Cerebellar nuclear complex (tissue), 1 donor: ENCODE measurements at places on chromosomes 2 and 18.

GRCh38 chr18:37544713-37545112 lies 20.9 kb downstream of the CELF4 start:
- DNase-seq, result no peak

DNA sequence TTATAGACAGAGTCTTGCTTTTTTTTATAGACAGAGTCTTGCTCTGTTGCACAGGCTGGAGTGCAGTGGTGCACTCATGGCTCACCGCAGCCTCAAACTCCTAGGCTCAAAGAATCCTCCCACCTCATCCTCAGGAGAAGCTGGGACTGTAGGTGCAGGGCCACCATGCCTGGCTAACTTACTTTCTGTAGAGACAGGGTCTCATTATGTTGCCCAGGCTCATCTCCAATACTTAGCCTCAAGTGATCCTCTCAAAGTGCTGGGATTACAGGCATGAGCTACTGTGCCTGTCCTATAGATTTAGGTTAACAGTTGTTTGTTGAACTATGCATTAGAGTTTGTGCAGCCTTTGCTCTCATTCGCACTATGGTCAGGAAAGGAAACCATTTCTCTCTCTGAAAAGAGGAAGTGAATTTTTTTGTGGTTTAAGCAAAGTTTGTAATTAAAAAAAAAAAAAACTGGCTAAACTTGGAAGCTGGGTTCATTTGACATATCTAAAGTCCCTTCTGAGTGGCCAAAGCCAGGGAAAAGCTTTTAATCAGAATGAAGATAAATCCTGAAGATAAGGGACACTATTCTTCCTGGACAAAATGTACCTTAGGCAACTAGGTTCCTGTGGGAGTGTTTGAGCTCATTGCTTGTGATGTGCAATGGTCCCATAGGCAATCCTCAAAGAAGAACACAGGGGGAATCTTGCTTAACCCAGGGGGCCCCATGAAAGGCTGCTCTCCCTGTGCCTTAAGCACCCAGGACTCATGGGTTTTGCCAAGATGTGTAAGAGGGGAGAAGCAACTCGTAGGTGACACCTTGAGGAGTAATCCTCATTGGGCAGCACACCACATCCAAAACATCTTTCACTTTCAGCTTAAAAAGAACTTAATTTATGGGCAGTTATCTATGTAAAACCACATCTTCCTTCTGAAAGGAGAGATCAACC lies 201.7 kb downstream of the MREG start:
- DNase-seq, result no peak

GRCh38 chr2:217947383-217948350 lies 55.1 kb downstream of the TNS1 start:
- DNase-seq, result no peak

- DNase-seq, result no peak
Observed at GRCh38 chr2:47850198-47850597, 56.1 kb downstream of the FBXO11 start.

DNA sequence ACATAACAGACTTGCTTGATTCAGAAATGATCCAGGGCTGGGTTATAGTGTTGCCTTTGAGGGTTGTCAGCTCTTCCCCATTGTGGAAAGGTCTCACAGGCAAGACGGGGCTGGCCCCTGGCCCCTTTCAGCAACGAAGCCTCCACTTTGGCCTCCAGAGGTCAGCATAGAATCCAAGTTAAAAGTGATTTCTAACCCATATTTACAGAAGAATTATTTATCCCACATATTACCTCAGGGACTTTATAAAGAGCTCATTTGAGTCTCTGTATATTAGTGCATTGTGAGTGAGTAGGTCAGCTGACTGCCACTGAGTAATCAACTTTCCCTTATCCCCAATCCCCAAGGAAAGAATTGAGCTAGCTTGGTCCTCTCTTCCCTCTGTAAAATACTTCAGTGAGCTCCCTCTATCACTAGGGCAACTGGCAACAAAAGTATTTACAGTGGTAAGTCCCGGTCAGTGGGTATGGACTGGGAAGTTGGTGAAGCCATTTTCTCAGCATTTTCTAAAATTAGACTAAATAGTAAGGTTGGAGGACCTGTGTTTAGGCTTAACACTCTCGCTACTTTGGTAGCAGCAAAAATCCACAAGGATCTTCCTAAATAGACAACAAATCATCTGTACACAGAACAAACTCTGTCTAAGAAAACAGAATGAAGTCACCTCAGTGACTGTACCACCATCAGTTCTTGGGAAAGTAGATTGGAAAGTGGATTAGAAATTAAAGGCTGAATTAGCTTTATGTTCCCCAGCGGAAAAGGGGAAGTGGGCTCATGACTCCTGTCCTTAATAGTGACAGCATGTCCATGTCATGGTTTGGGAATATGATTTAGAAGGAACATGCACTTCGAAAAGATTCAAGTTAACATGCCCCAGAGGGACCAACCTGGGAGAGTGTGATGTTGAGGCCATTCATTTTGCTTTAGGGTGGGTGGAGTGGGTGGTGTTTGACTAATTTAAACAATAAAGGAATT lies 171.0 kb upstream of the SIX3 start:
- DNase-seq, result no peak

- DNase-seq, result no peak
Observed at GRCh38 chr2:61705625-61706024, 148.2 kb downstream of the FAM161A start.

DNA sequence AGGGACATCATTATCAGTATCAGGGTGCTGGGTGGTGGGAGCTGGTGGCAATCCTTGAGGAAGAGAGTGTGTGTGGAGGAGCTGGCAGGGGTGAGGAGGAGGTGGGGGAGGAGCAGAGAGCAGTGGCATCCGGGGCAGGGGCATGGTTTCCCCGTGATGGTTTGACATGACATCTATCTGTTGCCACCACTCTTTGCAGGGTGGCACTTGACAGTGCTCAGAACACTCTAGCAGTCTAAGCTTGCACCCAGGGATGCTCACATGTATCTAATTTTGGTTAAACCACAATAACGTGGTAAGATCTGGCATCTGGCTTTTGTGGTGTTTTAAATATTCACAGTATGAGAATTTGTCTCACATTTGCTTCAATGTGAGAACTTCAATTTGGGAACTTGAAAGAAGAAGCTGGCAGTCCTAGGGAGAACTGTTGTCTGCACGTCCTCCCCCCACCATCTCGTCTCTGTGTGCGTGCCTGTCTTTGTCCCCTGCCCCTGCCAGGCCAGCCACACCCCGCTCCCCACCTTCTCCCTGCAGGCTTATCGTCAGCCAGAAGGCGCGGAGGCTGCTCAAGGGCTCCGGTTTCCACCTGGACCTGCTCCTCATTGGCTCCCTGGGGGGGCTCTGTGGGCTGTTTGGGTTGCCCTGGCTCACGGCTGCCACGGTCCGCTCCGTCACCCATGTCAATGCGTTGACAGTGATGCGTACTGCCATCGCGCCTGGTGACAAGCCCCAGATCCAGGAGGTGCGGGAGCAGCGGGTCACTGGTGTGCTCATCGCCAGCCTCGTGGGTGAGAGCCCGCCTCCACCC lies 11.7 kb downstream of the SLC4A3 start:
- DNase-seq, result no peak

DNA sequence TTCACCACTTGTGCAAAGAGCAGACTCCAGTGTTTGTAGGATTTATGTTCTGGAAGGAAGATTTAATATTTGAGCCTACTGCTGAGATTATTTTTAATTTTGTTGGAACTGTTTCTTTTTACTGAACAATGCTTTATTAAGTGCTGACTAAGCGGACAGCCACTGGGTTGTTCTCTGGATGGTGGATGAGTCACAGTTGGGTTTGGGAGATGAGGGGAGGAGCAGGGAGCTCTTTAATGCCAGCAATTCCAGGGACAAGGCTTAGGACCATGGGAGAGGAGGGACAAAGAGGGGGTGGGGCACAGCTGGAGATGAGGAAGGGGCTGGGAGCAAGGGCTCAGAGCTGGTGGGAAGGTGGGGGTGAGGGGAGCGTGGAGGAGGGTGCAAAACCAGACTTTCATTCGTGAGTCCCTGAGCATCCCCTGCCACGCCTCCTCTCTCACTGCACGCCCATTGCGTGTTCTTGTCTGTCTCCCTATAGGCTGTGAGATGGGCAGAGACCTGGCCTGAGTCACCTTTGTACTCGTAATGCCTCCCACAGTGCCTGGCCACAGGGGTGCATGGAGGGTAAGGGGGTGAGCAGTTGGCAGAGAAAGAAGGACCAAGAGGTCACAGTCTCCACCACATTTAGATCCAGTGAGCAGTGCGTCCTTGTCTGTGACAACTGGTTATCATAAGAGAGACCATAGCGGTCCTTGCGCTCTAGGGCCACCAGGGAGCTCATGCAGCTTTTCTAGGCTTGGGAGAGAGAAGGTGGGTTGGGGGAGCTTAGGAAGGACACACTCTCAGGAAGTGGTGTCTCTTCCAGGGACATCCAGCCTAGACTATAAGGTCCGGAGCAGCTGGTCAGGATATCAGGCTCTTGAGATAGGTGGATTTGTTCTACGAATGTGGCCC lies 18.4 kb downstream of the SLC4A3 start:
- no peak for DNase-seq

- no peak for DNase-seq
Observed at GRCh38 chr2:101474731-101475384, at the start of gene RFX8. Gene RFX8 (minus strand): TSS chr2:101475112. CDS start chr2:101466848, 8,264 bp downstream.

GRCh38 chr18:7133181-7133580 lies 15.6 kb upstream of the LAMA1 start:
- DNase-seq, result no peak

DNA sequence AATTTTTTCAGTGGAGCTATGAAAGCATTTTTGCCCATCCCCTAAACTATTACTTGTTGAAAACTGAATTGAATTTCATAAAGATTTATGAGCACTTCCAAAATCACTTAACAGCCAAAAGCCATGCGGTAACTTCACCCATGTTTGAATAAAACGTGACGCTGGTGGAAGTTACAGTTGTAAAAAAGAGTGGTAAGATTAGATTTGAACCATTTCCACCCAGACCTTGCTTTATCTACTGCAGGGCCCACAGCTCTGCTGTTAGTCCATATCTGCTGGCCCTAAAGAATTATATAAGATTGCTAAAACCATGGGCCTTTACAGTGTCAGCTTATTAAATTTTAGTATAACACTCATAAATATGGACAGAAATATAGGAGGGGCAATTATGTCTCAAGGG lies 15.5 kb upstream of the ITGA4 start:
- no peak for DNase-seq

DNA sequence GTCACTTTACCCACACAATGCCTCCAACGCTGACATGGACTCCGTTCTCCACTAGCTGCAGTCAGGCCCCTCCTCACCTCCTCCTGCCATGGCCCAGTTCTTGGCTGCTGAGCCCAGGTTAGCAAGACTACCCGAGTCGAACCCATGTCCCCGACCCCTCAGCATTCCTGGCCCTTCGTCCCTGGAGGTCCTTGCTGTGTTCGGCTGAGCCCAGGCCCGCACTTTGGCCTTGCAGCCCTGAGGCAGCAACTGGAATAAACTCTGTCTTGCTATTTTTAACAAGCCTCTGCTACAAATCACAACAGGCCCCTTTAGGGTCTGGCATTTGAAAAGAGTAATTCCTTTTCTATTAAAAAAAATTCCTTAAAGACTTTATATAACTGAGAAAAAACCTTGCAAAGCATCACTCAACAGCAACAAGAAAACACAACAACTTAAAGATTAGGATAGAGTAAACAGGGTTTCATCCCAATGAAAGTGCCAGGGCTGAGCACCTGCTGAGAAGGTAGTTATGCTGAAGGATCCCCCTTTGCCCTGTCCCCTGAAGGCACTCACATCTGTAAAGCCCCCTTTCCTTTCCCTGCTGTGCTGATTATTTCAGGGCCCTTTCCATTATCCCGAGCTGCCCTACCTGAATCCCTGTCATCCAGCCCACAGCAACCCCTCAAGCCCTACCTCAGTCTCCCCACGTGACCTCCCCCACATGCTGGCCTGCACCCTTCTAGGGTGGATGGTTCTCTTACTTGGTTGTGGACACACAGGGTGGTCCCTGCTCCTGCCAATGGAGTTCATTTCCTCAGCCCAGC lies 120.0 kb upstream of the SNTG2 start:
- no peak for DNase-seq

DNA sequence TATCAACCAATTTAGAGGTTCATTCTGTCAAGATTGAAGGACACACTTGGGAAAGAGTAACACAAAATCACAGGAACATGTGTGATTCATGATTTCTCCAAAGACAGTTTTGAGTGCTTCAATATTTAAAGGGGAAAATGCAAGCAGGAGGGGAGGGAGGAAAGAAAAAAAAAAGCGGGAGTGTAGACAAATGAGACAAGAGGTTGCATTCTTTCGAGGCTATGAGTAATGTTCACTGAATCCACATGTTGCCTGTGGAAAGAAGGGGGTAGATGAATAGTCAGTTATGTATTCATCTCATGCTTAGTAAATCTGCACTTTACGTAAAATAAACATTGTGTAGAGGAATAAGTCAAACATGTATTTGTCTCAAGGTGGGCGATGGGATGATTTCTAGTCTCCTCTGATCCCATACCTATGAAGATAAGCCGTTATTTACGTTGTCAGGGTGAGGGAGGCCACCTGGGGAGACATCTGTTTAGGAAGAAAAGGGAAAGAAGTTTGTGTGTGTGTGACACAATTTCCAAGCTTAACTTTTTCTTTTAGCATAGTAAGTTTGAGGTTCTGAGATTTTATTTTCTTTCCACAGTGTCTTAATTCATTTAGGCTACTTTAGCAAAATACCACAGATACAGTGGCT lies 211.0 kb upstream of the ZC3H15 start:
- no peak for DNase-seq

- DNase-seq, result no peak
Observed at GRCh38 chr18:67599277-67599676, 82.8 kb upstream of the DSEL start.

DNA sequence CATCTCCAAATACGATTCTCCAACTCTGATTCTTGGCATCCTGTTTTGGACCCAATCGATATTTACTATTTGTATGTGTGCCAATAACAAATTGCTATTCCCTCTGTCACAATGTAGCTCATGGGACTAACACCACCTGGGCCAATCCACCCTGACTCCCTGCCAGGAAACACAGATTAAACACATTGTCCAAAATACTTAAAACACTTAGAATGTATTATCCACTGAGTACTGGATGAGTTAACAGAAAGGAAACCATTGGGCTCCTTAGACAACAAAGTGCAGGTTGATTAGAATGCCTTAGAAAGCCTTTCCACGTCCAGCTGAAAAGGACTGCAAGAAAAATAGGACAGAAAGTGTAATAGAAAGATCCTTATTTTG lies 79.4 kb upstream of the ARHGAP28 start:
- no peak for DNase-seq

DNA sequence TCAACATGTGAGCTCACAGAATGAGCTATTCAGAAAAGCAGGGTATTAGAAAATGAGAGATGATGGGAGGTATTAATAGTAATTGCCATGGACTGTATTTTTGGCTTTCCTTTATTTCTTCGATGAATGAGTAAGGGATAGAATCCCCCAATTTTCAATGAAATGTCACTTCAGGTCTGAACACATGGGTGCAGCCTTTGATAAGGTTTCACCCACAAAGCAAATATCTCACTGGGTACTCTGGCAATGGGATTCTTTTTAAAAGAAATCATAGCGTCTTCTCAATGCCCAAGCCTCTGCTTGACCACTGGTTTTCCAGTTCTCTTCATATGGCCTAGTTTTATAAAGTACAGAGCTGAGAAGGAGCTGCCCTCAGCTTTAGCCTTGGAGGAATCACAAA lies 610.5 kb upstream of the FANCL start:
- no peak for DNase-seq
